Liver (tissue), 10 donors: ENCODE measurements at places on chromosomes 4 and X. TPM values are rescaled to one million over a fixed set of nuclear protein-coding genes. Genes with fewer than 3 reads are reported as not detected.

- peaks cover 2% of the 10 kb centered on the region for H3K36me3 ChIP-seq
- peaks cover 2% of the 10 kb centered on the region for H3K4me1 ChIP-seq
- H3K4me3 ChIP-seq, result peak overlapping the region; percentile 81
- no peaks in the 10 kb centered on the region for H3K27me3 ChIP-seq
Observed at GRCh38 chr4:4542774-4543485, 1.1 kb upstream of the STX18 start.

DNA sequence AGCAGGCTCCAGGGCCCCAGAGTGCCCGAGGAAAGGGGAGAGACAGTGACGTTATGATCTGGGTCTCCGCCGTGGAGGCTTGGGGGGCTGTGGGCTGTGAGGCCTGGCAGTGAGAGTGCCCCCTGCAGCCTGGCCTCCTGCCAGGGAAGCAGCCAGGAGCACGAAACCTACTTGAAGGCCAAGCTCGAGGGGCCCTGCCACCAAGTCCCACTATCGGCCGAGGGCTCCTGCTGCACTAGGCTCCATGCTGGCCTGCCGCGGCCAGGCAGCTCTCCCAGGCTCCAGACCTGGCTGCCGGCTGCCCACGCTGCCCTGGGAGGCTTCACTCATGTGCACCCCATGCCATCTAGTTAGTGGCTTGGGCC lies 18.7 kb downstream of the FLNA start:
- H3K27me3 ChIP-seq, result no peaks in the 10 kb centered on the region
- H3K4me3 ChIP-seq, result no peak overlapping the region
- peaks cover 3% of the 10 kb centered on the region for H3K36me3 ChIP-seq

DNA sequence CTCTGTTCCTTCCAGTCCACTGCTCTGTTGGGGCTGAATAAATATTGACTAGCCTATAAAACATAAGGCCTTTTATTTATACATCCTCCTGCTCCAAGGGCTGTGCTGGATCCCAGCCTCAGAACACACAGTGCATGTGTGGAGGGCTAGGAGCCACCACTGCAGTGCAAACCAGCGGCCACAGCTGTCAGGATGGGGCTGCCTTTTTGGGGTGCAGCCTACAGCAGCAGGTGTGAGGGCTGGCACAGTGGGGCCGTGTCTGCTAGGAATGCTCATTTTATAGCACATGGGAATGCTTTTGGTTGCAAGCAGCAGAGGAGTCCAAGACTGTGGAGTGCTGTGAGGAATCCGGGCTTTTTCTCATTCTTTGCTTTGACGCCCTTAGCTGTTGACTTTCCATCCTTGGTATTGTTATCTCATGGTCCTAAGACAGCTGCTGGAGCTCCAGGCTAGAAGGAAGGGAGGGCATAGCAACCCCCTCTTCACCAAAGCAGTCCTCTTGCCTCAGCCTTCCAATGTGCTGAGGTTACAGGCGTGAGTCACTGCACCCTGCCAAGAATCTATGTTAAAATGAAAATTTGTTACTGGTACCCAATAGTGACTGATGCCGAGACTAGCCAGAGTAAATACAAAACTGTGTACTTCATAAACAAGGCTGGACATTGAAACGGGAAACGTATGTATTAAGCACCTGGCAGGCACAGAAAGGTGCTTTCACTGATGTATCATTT lies 334.3 kb upstream of the GATB start:
- no peaks in the 10 kb centered on the region for H3K4me1 ChIP-seq
- H3K27ac ChIP-seq, result no peak overlapping the region
- H3K4me3 ChIP-seq, result no peak overlapping the region
- no peaks in the 10 kb centered on the region for H3K36me3 ChIP-seq
- no peaks in the 10 kb centered on the region for H3K27me3 ChIP-seq

DNA sequence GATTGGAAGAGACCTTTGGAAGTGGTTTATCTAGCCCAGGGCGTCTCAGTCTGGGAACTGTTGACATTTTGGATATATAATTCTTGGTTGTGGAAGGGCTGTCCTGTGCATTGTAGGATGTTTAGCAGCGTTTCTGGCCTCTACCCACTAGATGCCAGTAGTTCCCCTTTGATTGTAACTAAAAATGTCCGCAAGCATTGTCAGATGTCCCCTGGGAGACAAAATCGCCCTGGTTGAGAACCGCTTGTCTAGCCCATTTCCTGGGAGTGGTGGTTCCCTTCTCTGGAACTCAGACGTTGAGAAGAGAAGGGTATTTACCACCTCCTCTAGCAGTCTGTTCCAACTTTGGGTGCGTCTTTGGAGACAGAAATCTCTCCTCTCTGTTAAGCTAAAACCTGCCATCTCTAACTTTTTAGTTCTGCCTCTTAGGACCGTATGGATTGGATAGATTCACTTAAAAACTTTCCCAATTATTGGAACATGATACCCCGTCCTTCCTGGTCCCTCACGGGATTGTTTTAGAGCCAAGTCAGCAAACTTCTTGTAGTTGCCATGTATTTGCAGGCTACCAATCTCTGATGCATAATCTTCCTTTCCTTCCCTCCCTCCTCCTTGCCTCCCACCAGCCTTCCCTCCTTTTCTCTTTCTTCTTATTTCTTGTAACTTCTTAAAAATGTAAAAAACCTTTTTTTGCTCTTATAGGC lies 13.9 kb downstream of the TMEM165 start:
- no peaks in the 10 kb centered on the region for H3K27me3 ChIP-seq
- H3K27ac ChIP-seq, result no peak overlapping the region
- H3K36me3 ChIP-seq, result no peaks in the 10 kb centered on the region
- no peak for DNase-seq
- no peak overlapping the region for H3K4me3 ChIP-seq

DNA sequence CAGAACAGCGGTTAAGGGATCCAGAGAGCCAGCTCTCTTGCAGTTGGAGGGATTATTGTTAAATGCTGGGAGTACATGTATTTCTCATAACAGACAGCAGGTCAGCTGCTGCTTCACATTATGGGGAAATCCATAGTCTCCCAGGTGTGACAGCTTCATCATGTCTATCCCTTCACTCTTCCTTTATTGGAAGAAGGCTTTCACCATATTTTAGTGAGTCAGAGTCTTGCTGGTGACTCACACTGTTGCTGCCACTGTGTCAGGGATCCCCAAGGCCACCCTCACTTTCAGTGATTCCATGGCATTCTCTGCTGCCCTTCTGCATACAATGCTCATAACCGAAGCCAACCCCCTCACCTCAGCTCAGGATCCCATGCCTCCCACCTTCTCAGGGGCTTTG lies 32.9 kb upstream of the PAGE5 start:
- no peak overlapping the region for H3K27ac ChIP-seq
- H3K36me3 ChIP-seq, result no peaks in the 10 kb centered on the region
- no peaks in the 10 kb centered on the region for H3K4me1 ChIP-seq
- H3K4me3 ChIP-seq, result no peak overlapping the region

DNA sequence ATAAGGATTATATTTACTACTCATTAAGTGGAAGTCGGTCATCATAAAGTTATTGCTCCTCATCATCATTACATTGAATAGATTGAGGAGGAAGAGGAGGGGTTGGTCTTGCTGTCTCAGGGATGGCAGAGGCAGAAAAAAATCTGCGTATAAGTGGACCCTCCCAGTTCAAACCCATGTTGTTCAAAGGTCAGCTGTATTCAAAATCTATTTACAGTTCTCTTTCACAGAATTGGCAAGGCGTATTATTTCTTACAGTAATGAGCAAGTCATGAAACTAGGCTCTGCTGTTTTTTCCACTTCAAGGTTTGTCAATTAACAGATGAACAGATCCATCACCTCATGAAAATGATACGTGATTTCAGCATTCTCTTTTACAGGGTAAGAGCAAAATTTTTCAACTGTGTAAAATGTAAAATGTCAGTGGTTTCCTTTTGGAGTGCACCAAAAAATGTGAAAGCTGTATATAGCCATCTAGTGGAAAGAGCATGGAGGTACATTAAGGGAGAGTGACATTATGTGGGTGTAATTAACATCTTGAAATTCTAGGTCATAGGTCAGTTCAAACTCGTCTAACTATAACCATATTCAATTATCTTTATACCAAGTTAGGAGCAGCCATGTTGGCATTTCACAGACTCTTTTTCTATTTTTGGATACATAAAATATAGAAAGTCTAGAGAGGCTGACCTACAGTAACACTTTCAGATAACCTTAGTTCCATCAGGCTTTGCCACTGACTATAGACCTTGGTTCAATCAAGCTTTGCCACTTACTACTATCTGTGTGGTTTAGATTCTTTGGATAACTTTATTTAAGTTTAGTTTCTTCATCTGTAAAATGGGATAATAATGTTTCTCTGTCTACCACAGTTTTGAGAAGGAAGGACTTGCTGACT lies 30.1 kb downstream of the NEIL3 start:
- H3K4me1 ChIP-seq, result no peaks in the 10 kb centered on the region
- H3K36me3 ChIP-seq, result no peaks in the 10 kb centered on the region

GRCh38 chrX:43735957-43736356 lies 79.9 kb downstream of the MAOA start:
- H3K36me3 ChIP-seq, result peaks cover 11% of the 10 kb centered on the region
- no peak overlapping the region for H3K4me3 ChIP-seq
- no peaks in the 10 kb centered on the region for H3K27me3 ChIP-seq
- H3K4me1 ChIP-seq, result no peaks in the 10 kb centered on the region
- no peak for DNase-seq

DNA sequence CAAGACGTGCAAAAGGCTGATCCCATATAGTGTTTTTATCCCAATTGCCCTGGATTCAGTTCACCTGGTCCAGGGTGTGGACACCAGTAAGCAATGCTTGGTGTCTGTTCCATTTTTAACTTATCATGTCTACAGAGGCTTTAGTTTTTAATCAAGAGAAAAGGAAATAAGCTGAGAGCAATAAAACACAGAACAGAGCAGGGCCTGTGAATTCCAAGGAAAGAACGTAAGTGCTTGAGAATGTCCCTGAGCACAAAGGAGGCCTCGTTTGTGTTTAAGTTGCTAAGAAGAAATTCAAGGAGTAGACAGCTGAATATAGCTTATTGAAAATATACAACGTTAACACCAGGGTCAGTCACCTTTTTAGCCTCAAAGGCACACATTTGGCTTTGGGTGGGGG lies 191.3 kb downstream of the GPC3 start:
- no peak for DNase-seq
- no peaks in the 10 kb centered on the region for H3K36me3 ChIP-seq
- no peaks in the 10 kb centered on the region for H3K27me3 ChIP-seq
- no peak overlapping the region for H3K4me3 ChIP-seq
- no peak overlapping the region for H3K27ac ChIP-seq

- no peak overlapping the region for H3K27ac ChIP-seq
- no peaks in the 10 kb centered on the region for H3K27me3 ChIP-seq
- no peak for DNase-seq
Observed at GRCh38 chr4:186348433-186348832, 82.4 kb downstream of the F11 start.

DNA sequence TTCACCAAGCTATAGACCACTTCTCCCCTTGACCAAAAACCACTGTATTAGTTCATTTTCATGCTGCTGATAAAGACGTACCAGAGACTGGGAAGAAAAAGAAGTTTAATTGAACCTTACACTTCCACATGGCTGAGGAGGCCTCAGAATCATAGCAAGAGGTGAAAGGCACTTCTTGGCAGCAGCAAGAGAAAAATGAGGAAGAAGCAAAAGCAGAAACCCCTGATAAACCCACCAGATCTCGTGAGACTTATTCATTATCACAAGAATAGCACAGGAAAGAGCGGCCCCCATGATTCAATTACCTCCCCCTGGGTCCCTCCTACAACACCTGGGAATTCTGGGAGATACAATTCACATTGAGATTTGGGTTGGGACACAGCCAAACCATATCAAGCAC lies 97.8 kb downstream of the DOCK11 start:
- no peak overlapping the region for H3K4me3 ChIP-seq
- no peaks in the 10 kb centered on the region for H3K27me3 ChIP-seq
- H3K4me1 ChIP-seq, result no peaks in the 10 kb centered on the region
- H3K27ac ChIP-seq, result no peak overlapping the region
- DNase-seq, result no peak

DNA sequence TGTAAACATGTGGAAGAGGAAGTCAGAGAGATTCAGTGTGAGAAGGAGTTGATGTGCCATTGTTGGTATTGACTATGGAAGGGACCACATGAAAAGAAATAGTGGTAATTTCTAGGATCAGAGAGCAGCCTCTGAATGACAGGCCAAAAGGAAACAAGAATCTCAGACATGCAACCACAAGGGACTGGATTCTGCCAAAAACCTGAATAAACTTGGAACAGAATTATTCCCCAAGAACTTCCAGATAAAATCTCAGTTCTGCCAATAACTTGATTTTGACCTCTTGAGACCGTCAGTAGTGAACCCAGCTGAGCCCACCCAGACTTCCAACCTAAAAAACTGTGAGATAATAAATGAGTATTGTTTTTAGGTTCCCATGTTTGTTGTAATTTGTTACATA lies 653.6 kb upstream of the NR3C2 start:
- no peaks in the 10 kb centered on the region for H3K36me3 ChIP-seq
- H3K27ac ChIP-seq, result no peak overlapping the region
- no peaks in the 10 kb centered on the region for H3K4me1 ChIP-seq
- H3K4me3 ChIP-seq, result no peak overlapping the region
- no peaks in the 10 kb centered on the region for H3K27me3 ChIP-seq
- no peak for DNase-seq

GRCh38 chr4:76087007-76087769 lies 12.7 kb downstream of the ART3 start:
- peak; percentile 37 for DNase-seq
- no peaks in the 10 kb centered on the region for H3K36me3 ChIP-seq
- H3K27ac ChIP-seq, result no peak overlapping the region
- peaks cover 3% of the 10 kb centered on the region for H3K4me1 ChIP-seq

GRCh38 chrX:46759645-46759974 lies 692 bp upstream of the SLC9A7 start:
- DNase-seq, result no peak
- H3K27me3 ChIP-seq, result no peaks in the 10 kb centered on the region
- peak overlapping the region; percentile 26 for H3K4me3 ChIP-seq
- peak overlapping the region; percentile 74 for H3K27ac ChIP-seq
- H3K4me1 ChIP-seq, result no peaks in the 10 kb centered on the region

DNA sequence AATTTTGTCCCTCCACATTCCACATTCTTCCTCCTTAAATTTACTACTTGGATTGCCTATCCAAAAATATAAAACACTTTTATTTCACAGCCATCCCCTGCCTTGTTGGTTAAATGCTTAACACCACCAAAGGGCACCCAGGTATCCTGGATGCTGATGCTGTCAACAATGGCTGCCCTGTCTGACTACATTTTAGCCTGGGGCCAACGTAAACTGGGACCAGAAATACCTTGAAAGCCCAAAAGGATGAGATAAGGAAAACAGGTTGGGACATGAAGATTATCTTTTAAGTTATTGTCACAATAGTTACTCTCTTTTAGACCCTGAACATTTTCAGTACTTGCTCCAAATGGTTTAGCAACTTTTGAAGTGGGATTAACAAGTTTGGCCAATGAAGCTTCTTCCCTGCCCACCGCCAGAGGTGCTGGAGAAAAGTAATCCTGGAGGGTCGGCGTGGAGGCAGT lies 775 bp upstream of the YIPF6 start:
- peak overlapping the region; percentile 74 for H3K4me3 ChIP-seq
- H3K27ac ChIP-seq, result peak overlapping the region; percentile 94
- H3K27me3 ChIP-seq, result no peaks in the 10 kb centered on the region
- DNase-seq, result no peak
- peaks cover 15% of the 10 kb centered on the region for H3K4me1 ChIP-seq
- H3K36me3 ChIP-seq, result no peaks in the 10 kb centered on the region

CMC4 gene
- total RNA-seq, result 4.2 TPM

BCORL1 gene
- 1.7 TPM for total RNA-seq

TRIM61 gene
- 1.4 TPM for total RNA-seq

NPY2R gene
- total RNA-seq, result not detected

NHSL2 gene
- total RNA-seq, result 1.2 TPM

CYLC1 gene
- total RNA-seq, result not detected

EFHC2 gene
- 0.56 TPM for total RNA-seq

LPAR4 gene
- total RNA-seq, result 0.33 TPM
